Left forelimb (tissue), 1 donor: ENCODE measurements at places on chromosomes 5 and 9.

DNA sequence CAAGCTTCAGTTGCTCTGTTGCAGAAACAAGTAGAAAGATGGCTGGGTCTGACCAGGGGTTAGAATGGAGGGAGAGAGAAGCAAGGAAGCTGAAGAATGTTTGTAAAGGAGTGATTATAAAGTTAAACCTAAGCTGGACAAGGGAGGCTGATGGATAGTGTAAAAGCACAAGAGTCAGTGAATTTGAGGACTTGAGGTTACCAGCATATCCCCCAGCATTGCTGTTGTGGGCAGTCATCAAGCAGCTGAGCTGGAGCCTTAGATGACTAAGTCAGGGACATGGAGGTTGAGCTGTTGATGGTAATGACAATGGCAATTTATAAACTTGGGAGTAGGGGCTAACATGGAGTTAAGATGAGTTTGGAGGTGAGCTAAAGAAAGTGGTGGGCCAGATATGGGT, 131.5 kb downstream of the ERCC6L2 start:
- DNase-seq, result no peak

DNA sequence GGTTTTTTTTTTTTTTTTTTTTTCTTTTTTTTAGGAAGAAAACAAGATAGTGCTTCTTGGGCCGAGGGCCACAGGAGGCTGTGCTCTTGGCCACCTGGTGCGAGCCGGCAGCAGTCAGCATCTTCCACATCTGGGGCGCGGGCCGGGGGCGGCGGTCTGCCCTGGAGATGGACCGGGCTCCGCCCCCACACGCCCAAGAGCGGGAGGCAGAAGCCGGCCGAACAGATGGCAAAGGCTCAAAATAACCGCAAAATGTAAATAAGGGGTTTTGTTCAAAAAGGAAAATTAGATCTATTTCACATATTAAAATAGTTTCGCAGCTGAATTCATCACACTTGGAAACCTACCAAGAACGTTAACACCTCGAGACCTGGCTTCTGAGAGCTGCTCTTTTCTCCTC, 51.5 kb upstream of the UBAC1 start:
- DNase-seq, result no peak

DNA sequence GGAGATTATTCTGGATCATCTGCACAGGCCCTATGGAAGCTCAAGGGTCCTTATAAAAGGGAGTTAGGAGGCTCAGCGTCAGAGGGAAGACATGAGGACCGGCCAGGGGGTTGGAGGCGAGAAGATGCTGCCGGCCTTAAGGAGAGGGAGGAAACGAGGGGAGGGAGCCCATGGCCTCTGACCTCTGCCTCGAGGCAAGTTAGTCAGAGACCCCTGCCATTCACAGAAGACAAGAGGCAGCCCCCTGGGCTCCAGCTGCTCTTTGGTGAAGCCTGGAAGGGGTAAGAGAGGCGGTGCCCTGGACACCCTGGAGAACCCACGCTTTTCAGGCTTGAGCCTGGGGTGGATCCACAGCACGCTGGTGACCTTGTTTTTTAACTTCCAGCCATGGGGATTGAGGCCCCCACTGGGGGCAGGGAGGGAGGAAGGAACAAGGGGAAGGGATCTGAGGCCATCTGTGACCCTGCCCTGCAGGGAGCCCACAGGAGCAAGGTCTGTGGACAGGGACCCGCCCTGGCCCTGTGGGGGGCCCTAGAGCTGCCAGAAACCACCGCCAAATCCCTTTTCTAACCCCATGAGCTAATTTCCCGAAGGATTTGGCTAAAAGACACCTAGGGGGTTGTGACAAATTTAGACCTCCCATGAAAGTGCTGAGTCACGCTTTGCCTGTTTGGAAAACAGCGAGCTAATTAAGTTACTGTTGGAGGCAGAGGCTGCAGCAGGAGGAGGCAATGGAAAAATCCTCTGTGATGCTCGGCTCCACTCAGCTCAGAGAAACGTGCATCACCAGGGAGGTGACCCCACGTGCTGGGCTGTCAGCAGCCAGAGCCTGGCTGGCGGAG, 49.7 kb downstream of the OLFM1 start:
- no peak for DNase-seq

- DNase-seq, result no peak
Measured at GRCh38 chr5:24805230-24805629, 160.5 kb upstream of the CDH10 start.

DNA sequence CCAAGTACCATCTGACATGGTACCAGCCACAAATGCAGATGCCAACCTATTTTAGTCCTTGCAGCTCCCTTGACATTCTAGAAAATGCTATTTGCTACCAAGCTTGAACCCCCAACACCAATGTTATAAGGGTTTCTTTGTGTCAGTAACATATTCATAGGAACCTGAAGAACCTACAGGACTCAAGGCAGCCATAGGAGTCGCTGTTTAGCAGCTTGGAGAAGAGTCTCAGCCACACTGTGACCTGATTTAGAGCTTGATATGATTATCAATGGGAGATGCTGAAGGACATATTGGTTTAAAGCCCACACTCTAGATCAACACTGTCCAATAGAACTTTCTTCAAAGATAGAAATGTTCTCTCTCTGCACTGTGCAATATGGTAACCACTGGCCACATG, 6.4 kb upstream of the ZFR start:
- DNase-seq, result no peak

DNA sequence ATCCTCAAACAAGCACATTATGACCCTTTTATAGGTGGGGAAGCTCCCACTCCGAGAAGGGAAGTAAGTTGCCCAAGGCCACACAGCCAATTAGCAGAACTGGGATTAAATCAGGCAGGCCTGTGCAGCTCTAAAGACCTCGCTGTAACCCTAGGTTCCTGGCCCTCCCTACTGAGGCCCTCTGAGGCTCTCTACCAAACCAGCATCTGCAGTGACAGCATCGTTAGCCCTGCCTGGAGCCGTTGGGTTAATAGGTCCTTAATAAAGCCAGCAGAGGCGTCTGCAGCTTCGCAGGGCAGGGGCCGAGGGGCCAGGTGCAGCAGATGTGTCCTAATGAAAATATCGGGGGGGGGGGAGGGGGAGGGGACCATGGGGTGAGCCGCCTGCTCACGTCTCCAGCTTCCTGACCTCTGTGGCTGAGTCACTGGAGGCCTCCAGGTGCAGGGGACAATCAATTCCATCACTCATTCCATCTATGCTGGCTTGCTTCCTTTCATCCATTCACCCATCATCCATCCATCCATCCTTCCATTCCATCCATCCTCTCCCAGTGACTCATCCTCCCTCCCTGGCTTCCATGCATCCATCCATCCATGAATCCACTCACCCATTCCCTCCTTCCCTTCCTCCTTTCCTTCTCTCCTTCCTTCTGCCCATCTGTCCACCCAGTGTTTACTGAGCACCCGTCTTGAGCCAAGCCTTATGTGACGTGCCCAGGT, 203.9 kb downstream of the C9orf50 start:
- DNase-seq, result no peak

DNA sequence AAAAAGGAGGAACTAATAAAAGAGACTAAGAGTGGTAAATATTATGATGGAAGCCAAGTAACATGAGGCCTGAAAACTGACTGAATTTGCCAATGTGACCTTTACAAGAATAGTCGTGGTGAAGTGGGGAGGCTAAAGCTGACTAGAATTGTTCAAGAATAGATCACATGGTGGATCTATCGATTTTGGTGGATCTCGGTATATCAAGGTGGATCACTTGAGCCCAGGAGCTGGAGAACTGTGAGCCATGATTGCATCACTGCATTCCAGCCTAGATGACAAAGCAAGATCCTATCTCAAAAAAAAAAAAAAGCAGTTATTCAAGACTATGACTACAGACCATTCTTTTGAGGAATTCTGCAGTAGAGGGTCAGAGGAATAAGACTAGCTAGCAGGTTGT, 15.1 kb downstream of the ERMP1 start:
- no peak for DNase-seq

- no peak for DNase-seq
Measured at GRCh38 chr9:130561056-130561455, 18.3 kb upstream of the FUBP3 start.

GRCh38 chr5:159759791-159760290, 156.4 kb upstream of the ADRA1B start:
- no peak for DNase-seq

DNA sequence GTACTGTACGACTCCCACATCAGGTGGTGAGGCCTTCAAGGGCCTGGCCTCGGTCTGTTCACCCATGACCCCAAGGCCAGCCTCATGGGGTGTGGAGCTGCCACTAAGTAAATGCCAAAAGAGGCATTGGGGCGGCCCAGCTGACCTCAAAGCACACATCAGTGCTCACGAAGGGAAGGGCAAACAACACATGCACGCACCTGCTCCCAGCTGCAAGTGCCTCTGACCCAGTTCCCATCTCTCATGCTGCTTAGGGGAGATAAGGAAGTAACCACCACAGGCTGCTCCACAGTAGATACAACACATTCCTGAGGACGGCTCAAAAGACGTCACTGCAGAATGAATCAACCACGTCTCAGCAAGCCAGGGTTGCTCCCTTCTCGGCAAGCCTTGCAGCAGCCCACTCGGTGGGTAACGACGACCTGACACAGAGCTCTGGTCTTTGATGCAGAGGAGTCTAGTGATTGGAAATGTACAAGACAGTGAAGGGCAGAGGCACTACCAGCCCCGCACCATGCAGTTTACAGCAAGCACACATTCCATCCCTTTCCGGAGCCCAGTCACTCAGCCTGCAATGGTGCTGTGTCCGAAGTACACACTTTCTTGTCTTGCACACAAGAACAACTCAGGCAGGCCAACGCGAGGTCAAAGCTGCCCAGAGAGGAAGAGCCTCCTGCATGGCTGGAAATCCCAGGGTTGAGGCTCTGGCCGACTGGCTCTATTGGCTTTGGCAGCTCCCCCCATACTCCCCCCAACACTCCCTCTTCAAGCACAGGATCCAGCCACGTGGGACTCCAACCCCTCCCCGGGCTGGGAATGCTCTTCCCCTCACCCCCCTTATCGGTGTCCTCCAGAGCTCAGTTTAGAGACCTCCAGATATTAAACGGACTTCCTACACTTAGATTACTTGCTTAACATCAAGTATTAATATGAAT, 31.8 kb downstream of the FABP6 start:
- DNase-seq, result no peak

DNA sequence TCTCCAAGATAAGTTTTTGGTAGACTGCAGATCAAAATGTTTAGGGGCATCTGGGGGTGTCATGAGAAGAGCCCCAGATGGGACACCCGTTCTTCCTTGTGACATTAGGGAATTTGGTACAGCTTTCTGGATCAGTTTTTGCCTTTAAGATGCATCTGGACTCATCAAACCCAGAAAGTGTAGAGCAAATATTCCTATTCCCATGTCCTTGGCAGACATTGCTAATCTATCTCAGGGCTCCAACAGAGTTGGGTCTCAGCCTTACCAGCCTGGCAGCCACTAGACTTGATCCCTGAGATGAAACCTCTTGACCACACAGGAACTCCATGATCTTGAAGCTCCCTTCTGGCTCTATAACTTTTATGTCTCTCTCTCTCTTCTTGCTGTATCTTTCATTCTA, 35.6 kb downstream of the ERGIC1 start:
- DNase-seq, result no peak

DNA sequence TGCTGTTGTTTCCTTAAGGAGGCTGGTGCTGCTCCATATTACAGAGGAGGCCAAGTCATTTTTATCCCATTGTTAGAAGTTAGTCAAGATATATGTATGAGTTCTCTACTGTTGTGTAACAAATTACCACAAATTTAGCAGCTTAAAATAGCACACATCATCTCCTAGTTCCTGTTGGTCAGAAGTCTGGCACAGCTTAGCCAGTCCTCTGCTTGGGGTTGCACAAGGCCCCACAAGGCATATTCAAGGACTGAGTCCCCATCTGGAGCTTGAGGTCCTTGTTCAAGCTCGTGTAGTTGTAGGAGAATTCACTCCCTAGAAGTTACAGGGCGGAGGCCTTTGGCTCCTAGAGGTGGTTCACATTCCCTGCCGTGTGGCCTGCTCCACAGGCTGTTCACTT, 14.7 kb downstream of the MTAP start:
- DNase-seq, result no peak

DNA sequence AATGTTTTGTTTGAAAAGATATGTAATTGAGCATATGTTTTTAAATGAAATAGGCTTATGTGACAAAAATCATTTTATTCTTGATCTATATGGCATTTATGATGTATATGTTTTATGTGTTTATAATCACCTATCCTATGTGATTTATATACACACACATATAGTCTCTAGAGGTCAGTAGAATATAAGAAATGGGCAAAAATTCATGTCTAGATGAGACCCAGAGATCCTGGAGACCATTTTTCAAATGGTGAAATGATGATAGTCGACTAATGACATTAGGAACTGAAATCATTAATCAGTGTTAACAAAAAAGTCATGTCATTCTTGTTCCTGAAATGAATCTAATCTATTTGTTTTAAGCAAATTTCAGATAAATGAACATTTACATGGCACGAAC, 709.2 kb upstream of the WWC1 start:
- DNase-seq, result no peak

DNA sequence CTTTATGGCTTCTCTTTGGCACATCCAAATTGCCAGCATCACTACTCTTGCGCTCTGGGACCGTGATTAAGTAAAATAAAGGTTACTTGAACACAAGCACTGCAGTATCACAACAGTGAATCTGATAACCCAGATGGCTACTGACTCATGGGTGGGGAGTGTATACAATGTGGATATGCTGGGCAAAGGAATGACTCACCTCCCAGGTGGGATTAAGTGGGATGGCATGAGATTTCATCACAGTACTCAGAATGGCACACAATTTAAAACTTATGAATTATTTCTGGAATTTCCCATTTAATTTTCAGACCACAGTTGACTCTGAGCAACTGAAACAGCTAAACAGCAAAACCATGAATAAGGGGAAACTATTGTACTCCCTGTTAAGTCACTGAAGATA, 4.3 kb downstream of the GFM2 start:
- DNase-seq, result no peak

- no peak for DNase-seq
Measured at GRCh38 chr5:126339215-126339805, 83.9 kb upstream of the GRAMD2B start.

DNA sequence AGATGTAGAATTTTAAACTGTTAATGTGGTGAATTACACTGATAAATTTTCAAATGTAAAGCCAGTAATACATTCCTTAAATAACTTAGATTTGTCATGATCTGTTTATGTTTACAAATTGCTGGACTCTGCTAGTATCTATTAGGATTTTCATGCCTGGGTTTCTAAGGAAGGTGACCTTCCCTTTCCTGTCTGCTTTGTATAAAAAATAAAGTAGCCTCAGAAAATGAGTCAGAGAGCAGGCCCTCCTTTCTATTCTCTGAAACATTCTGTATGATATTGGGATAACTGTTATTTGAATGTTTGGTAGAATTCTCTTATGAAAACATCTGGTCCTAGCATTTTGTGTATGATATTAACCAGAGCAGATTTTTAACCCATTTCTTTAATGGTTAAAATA, 255.3 kb downstream of the SYK start:
- DNase-seq, result no peak
